GM12865 (cell line): ENCODE measurements at places on chromosomes 4 and X.

GRCh38 chr4:168632301-168632725 lies 135.5 kb downstream of the PALLD start:
- no peak for DNase-seq

GRCh38 chr4:72966652-72967051 lies 102.9 kb downstream of the COX18 start:
- peak; percentile 24 for DNase-seq

DNA sequence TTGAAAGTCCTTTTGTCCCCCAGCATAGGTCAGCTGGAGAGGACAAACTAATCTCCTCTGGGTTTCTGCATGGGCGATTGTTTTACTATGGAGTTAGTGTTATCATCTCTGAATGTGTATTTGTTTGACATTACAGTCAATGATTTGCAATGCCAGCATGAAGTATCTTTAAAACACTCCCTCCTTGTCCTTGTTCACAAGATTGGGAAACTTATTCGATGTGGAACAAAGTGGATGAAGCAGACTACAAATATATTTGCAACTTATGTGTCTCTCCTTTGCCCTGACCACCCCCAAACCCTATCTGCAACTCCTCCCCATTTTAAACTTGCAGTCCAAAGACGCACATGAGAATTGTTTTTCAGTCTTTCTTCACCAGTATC lies 1.5 kb upstream of the PITX2 start:
- no peak for DNase-seq

- peak; percentile 1 for DNase-seq
These were observed 658.5 kb downstream of the DACH2 start for GRCh38 chrX:86806786-86807185.

GRCh38 chr4:12471193-12471592 lies 1012.9 kb downstream of the RAB28 start:
- no peak for DNase-seq

DNA sequence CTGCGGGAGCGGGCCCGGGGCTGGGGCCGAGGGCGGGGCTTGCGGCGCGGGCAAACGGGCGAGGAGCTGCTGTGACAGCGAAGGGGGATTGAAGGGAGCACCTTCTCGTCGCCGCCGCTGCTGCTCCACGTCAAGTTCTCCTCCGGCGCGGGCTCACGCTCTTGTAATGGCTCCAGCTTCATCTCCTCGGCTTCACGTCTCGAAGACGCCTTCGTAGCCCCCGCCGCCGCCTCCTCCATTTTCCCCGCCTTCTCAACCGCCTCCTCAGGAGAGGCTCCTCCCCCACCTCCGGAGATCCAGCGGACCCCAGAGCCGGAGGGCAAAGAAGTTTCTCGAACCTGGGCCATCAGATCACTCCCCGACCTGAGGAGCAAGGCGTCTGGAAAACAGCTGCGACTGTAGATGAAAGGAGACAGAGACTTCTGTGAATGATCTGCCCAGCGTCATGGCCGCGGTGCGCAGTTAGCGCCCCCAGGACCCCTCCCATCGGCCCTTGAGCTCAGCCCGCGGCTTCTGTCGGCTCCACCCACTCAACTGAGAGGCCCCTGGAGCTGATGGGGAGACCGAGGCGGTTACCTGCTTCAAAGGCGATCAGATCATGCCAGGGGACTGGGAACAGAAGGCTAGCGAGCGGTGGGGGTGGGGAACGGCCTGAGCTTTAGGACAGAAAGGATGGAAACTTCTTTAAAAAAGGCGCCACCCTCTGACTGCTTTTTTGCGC lies 895 bp downstream of the USP51 start:
- peak; percentile 60 for DNase-seq

GRCh38 chrX:39541881-39542280 lies 555.9 kb downstream of the BCOR start:
- DNase-seq, result no peak

- peak; percentile 86 for DNase-seq
These were observed 568 bp downstream of the CHST7 start for GRCh38 chrX:46573892-46574773.

DNA sequence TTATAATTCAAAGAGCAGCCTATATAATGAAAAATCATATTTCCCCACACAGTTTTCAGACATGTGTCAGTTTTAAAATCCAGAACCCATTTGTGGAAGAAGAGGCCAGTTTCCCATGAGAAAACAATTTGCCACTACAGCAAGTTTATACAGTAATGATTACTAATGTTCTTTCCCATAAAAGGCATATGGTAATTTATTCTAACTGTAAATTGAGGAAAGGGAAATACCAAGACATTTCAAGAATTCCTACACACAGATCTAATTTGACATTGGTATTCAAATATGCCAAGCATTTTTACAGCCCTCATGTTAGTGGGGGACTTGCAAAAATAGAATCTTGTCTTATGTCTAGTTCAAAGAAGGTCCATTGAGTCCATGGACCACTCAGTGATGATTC lies 1368.6 kb downstream of the FSTL5 start:
- no peak for DNase-seq

- DNase-seq, result no peak
These were observed 155.5 kb upstream of the MXRA5 start for GRCh38 chrX:3501833-3502535.

- DNase-seq, result no peak
These were observed 35.1 kb downstream of the HS3ST1 start for GRCh38 chr4:11393551-11393950.

GRCh38 chr4:8760561-8760960 lies 111.1 kb downstream of the HMX1 start:
- no peak for DNase-seq

GRCh38 chr4:124555959-124556358 lies 156.6 kb downstream of the ANKRD50 start:
- DNase-seq, result no peak

- no peak for DNase-seq
These were observed 123.6 kb upstream of the RASGEF1B start for GRCh38 chr4:81595287-81595686.

DNA sequence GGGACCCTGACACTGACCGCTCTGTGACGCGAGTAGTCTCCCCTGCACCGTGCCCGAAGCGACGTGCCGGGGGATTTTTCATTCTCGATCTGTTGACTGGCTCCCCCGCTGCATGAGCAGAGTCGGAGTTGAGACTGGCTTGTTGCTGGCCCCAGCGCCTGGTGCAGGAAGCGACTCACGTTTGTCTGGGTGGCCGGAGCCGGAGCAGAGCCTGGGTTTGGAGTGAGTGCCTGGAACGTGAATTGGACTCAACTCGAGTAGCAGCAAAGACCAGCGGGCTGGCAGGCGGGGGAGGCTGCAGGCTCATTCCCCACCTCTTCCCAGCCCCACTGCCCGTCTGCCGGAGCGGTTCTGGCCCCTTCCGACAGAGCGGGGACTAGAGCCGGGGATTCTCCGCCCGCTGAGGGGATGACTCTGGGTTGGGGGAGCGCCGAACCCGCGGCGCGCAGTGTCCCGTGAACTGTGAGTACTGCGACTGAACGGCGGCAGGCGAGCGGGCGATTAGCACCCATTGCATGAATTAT lies 554 bp downstream of the PCDH7 start:
- DNase-seq, result no peak

DNA sequence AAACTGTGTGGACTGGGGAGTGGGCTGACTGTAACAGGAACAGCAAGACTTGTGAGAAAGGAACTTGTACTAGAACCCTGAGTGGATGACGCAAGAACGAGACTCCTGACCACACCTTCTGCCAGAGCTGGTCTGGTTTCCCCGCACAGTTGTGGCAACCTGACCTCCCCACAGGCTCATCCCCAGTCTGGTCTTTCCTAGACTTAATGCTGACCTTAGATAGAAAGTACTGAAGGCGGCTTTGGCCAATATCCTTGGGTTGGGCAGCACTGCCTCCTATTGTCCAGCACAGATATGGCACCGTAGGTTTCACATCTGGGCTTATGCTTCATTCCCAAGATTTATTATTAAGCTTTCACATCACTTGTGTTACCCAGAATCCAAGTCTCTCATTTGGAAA lies 137.8 kb upstream of the FRG1 start:
- no peak for DNase-seq

DNA sequence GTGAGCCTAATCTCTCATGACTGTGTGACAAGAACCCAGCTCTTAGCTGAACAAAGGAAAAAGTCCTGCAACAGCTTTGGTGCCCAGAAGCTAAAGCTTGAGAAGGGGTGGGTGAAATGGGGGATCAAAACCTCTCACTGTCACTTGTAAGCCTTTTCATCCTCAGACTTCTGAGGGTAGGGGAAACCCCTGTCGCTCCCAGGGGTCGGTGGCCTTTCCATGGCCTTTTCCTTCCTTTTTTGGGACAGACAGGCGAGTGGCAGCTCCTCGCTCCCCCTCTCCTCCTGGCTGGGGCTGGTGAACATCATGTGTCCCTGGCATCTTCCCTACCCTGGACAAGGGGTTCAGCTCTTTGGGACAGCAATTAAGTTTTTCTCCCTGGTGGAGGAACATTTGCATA lies 78.2 kb downstream of the FAM47A start:
- no peak for DNase-seq

DNA sequence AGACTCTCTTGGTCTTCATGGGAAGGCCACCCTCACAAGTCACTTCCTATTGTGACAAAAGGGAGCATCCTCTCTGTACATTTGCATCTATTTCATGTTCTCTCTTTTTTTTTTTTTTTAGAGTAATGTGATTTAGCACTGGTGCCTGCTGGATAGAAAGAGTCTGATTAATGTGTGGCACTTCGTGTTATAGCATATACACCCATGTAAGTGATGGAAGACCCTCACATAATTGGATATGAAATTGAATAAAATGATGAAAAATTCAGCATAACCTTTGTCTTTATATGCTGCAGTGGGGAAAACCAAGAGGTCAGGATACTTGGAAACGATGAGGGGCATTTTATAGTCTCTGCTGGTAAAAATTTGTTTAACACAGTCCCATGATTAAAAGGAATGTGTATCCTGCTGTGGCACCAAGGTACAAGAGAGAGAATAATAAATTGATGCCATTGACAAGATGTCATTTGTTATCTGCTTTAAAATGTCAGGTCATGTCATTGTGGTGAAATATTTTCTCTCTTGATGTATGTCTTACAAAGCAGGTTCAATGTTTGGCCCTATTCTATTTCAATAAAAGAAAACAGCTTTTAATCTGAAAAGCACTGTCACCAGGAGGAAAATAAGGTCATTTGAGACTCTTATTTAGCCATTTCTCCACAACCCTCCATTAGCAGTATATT lies 1115.4 kb downstream of the STPG2 start:
- no peak for DNase-seq

DNA sequence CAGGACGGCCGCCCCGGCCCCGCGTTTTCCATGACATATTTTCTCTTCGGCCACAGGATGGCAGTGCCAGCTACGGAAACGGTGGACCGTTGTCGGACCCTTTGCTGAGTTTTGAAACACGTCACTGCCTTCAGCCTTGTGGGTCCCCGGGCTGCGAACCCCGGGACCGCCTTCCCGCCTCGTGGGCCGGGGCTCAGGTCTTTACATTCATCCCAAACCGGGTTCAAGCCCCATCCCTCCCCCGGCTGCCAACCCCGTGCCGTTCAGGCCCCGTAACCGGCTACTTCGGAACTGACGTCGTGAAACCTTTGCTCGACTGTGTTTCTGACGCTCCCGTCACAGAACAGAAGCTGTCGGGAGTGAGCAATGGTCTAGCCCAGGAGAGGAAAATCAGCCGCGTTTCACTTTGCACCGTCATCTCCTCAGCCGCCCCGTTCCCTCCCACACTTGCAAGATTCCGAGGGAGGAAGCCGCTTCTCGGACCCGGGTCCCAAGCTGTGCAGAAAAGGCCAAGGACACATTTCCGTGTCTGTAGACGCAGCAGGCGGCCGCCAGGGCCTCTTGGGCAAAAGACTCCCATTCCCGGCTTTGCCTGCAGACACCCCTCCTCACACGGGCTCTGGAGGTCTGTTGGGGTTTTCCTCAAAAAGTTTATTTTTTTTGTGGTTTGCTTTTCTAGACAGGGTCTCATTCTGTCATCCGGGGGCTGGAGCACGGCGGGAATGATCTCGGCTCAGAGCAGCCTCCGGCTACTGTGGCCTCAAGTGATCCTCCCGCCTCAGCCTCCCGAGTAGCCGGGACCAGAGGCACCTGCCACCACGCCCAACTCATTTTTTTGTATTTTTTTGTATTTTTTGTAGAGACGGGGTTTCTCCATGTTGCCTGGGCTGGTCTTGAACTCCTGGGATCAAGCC lies 41.4 kb upstream of the PPP2R3B start:
- no peak for DNase-seq

- no peak for DNase-seq
These were observed 21.4 kb downstream of the CT47C1 start for GRCh38 chrX:119093991-119094735.

GRCh38 chr4:156946516-156947424 lies 24.8 kb downstream of the PDGFC start:
- no peak for DNase-seq

GRCh38 chr4:183287677-183288076 lies 32.4 kb downstream of the CLDN22 start:
- no peak for DNase-seq

DNA sequence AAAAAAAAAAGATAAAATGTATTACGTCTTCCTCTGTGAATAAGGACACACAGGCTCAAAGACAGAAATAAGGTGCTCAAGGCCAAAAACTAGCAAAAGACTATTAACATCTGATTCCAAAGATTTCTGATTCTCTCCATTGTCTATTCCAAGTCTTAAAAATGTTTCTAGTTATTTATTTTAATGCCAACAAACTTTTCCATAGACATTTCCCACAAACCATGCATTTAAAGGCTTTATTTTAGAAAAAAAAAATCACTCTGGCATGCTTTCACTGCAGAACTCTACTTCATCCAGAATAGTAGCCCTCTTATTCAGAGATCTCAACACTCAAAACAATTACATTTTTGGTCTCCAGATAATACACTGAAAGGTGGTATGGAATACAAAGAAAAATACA lies 545.0 kb upstream of the TENM3 start:
- no peak for DNase-seq

GRCh38 chr4:176611951-176612350 lies 180.8 kb downstream of the VEGFC start:
- no peak for DNase-seq

- DNase-seq, result no peak
These were observed 721 bp downstream of the FAM184B start for GRCh38 chr4:17780501-17781299.

DNA sequence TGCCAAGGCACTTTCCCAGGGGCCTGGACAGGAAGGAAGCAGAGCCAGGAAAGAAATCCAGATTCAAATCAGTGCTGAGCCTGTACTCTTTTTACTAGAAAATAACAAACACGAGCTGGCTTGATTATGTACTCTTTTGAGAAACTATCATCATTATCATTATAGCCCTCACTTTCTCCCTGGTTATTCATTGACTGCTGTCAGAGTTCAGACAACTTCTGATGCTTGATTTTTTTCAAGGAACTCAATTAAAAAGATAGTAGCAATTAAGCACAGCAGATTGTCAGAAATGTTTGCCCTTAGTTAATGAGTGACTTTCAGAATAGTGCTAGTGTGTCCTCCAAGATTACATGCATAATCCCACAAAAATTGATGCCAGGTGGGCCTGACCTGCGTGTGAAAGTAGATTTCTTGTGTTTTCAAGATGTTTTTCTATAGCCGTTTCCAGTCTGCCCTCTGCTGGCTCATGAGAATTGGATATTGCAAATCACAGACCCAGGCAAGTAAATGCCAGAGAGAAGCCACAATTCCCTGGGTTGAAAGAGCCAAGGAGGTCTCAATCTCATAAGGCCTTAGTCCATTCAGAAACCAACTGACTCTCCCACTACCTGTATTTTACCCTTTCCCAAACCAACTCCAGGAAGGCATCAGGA lies 14.3 kb upstream of the PNPLA4 start:
- peak; percentile 16 for DNase-seq
